Stimulated activated CD8-positive, alpha-beta memory T cell treated with anti-CD3 and anti-CD28 coated beads, Interleukin-7, amount 100 ng/mL, for 1 hour (primary cell): ENCODE measurements at places on chromosomes 7 and 10.

DNA sequence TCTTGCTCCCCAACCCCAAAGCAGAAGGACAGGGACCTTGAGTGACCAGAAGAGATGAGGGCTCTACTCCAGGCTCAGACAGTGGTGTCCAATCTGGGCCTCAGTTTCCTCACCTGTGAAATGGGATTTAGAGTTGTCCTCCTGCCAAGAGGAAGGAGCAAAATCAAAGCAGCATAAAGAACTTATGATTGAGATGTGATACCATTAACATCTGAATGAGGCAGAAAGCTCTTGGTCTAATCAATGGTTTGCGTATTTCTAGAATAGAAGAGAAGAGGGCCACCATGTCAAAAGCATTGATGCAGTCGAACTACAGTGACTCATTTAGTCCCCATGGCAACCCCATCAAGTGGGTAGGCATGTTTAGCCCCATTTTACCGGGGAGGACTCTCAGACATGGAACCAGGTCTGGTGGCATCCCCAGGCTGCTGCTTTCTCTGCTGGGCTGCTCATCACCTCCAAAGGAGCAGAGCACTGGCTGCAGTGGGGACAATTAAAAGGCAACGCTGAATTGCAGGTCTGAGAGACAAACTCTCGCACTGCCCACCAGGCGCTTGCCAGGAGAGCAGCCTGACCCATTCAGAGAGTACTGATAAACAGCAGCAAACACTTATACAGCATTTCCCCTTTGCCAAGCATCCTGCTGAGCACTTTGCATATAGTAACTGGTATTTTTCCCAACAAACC lies 175.9 kb downstream of the NEURL1 start:
- DNase-seq, result no peak

- DNase-seq, result no peak
Observed at GRCh38 chr7:22350466-22351328, 6.3 kb downstream of the RAPGEF5 start.

- no peak for DNase-seq
Observed at GRCh38 chr7:77537136-77537777, at the start of gene PTPN12. TSS of gene PTPN12 (plus strand) at chr7:77537295. CDS start at chr7:77537547, 252 bp downstream.

GRCh38 chr7:2524808-2525657 lies 5.5 kb downstream of the LFNG start:
- DNase-seq, result no peak

DNA sequence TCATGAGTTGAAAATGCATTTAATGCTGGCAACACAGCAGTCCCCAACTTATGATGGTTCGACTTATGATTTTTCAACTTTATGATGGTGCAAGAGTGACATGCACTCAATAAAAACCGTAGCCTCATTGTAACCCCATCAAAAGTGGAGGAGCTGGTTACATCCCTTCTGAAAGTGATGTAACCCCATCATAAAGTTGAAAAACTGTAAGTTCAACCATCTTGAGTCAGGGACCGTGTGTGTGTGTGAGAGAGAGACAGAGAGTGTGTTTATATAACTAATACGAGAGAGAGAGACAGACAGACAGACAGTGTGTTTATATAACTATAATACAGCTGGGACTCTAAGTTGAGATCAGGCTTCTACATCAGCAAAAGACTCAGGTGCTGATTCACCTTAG lies 21.0 kb downstream of the ANXA11 start:
- DNase-seq, result no peak

DNA sequence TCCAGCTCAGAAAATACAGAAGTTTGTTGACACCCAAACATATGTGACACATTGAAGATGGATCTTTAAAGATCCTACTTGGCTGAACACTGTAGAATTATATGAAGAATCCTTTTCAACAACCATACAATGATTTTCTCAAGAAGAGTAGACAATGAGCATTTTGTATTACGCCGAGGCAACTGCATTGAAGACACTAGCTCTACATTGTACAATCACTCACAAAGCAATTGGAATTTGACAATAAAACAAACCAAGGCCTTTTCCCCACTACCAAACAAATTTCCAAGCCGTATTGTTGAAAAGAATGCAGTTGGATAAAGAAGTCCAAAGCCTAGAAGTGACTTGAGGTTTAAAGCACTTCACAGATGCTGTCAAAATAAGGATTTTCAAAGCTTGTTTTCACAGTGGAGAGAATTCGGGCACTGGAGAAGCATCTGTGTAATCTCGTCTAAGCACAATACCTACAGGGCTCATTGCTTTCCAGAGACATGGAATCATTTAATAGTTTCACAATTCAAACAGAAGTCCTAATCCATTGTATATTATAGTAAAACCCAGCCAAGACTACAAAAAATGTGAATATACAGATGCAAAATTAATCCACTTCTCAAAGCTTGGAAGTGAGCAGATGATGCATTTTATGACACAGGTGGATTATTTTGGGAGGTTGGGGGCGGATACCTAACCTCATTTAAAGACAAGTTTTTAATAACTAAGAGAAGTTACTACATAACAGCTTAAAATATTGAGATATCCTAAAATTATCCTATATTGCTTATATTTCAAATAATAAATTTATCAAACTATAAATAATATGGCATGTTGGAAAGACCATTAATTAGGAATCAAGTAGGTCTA lies 78.6 kb downstream of the SORCS1 start:
- DNase-seq, result no peak

DNA sequence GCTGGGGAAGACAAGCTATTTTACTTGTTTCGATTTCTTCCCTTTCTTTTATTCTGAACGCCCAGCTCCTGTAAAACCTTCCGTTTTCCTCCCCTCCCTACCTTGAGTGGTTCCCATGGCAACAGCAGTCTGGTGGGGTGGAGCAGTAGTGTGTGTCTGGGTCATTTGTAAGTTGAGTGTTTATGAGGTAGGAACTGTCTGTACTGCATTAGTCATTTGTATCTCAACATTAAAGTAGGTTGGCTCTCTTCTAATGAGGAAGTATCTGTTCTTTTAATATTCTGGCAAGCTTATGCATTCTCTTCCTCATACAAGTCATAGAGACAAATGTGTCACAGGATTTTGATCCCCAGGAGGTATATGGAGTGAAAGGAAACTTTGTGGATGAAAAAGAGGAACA lies 85.3 kb upstream of the CCDC6 start:
- DNase-seq, result no peak

DNA sequence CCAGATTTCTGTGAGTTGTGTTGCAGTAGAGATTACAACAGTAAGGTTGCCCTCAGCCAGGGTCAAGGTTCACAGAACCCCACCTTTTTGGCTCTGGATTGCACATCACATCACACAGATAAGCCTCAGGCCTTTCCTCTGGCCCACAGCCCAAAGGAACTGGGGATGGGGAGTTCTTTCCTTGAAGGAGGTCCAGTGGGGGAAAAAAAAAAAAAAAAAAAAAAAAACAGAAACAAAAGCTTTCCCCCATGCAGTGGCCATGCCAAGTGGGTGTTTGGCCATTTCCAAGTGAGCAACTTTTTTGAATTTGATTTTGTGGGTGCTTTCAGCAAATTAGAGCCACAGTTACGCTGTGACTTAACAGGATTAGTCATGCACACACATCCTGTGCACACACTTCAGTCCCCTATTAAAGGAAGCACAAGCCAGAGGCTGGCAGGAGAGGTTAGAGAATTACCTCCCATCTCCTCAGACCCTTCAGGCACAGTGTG lies 79.3 kb upstream of the NANOS1 start:
- no peak for DNase-seq

DNA sequence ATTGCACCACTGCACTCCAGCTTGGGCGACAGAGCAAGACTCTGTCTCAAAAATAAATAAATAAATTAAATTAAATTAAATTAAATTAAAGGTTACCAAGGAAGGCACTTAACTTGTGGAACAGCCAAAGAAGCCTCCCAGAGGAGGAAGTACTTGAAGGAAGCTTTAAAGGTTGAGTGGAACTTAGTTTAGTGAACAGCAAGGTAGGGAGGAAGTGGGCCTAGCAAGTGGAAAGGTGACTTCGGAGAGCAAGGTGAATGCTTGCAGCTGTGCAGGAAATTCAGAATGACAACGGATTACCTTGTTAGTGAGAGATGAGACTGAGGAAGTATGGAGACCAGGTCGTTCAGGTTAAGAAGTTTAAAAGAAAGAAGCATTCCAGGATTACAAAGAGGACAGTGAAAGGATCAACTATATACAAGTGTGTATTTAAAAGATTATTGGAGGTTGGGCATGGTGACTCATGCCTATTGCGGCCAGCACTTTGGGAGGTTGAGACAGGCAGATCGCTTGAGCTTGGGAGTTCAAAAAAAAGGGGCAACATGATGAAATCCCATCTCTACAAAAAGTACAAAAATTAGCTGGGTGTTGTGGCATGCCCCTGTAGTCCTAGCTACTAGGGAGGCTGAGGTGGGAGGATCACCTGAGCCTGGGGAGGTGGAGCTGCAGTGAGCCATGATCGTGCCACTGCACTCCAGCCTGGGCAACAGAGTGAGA lies 12.8 kb upstream of the RPEL1 start:
- DNase-seq, result no peak

DNA sequence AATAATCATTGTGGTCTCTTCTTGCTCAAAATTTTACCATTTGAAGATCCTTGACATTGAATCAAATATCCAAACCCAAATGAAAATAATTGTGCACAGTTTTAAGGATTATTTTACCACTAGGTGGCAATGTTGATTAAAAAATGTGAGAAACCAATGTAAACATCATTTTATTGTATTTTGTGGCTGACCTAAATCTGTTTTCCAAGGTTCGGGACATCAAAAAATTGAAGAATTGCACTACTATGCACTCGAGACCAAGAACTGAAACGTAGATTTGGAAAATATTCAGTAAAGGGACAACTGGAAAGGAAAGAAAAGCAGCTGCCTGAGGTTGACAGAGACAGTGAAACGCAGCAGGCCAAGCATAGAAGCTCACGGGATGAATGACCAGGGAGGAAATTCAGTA lies 259.3 kb downstream of the SNX13 start:
- DNase-seq, result no peak

DNA sequence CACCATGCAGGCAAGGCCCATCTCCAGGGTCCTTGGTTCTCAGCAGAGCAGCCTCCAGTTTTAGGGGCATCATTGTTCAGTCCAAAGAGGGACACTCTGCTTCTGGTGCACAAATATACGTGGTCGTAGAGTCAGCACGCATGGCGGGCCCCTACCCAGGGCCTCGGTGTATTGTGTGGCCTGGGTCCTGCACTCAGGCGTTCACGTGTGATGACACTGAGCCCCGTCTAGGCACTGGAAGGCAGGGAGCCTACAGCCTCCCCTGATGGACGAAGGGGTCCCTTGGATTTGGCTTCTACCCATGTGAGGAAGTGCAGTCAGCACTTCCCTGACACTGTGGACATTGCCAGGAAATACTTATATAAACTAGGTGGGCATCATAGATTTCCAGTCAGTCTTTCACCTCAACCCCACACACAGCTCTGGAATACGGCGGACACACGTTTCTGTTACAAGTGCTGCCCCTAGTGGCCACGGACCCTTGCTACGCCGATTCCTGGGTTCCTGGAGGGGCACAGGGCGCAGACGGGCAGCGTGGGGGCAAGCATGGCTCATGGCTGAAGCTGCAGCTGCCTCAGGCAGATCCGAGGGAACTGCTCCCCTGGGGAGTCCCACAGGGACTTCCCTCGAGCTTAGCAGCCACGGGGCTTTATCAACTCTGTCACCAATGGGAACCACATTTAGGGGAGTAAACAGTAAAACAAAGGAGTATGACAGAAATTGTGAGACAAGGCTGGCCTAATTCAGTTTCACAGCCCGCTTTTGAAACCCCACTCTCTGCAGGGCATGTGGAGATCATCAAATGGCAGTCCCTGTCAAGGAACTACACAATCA lies 25.4 kb downstream of the AIFM2 start:
- DNase-seq, result no peak

- no peak for DNase-seq
Observed at GRCh38 chr7:55121249-55121648, 102.4 kb downstream of the EGFR start.

DNA sequence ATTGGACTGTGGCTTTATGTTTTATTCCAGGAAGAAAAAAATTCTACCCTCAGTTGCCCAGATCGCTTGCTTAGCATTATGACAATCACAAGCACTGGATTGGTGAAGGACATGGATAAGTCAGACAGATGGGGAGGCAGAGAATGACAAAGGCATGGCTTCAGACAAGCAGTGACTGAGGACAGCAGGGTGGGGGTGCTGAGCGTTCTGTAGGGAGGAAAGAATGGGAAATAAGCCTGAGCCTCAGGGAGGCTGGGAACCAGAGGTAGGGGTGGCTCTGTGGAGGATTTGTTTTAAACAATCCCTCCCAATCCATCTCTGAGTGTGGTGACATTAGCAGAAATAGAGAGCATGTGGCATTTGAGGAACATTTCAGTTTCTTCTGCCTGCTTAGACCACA lies 896.9 kb downstream of the CCSER2 start:
- no peak for DNase-seq

GRCh38 chr10:92681306-92681834 lies 8.4 kb upstream of the HHEX start:
- DNase-seq, result no peak

DNA sequence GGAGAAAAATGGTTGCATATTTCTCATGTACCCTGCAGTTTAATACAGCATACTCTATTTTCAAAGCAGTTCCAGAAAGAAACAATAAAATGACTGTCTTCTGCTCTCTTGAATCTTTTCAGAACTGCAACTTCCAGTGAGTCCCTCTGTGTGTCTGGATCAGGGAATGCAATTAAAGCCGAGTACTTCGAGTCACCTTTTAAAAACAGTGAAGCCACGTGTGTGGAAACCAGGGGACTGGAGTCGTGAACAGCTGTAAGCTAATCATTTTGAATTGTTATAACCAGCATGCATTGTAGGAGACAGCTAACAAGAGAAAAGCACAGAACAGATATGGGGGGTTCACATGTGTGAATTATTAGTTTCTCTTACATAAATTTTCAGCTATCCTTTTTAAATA lies 109.1 kb downstream of the CPED1 start:
- DNase-seq, result no peak

GRCh38 chr7:127949769-127950222 lies 81.4 kb downstream of the LRRC4 start:
- no peak for DNase-seq

DNA sequence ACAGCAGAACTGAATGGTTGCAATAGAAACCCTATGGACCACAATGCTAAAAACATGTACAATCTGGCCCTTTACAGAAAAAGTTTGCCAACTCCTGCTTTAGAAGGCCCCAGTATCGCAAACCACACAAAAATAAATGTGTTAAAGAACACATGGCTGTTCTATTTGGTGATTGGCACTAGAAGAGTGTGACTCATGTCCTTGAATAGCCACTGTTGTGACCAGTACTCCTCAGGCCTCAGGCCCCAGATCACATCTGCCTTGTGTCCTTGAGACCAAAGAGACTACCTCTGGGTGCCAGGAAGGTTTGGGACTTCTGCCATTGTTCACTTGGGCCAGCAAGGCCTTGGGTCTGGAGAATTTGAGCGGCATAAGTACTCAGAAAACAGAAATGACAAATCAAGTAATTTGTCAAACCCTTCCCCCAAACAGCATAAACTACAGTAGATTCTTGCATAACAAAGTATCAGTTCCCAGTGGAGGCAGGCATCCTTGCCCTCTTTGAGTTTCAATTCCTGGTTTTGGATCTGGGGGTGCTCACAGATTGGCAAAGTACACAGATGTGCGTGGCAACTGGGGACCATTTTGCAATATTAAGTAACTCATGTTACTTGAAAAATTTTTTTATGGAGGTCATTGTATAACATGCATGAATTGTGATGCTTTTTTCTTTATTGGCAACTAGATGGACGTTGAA lies 50.2 kb downstream of the MTURN start:
- DNase-seq, result no peak

- DNase-seq, result no peak
Observed at GRCh38 chr10:11106621-11107374, 89.1 kb downstream of the CELF2 start.
